ENCODE measurements at places on chromosomes 5 and 9.

- no peak for DNase-seq
Observed at GRCh38 chr9:23081377-23081776, 634.8 kb downstream of the DMRTA1 start.

GRCh38 chr9:34331196-34331595 lies 1.8 kb downstream of the NUDT2 start:
- no peak for DNase-seq

DNA sequence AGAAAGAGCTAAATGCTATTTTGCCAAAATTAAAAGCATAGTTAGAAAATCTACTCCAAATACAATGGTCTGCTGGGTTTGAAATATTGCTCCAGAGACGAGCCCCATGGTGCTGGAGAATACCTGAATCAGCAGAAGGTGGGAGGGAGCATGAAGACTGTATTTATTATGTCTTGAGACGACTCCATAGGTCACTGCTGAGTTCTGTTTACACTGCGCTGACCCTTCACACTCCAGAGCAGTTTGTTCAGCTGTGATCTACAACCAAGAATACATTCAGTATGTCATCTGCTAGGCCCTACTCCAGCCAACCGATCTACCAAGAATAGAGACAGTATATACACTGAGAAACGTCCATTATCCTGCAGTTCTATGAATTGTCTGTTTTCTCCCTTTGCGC lies 150.5 kb downstream of the TLE1 start:
- no peak for DNase-seq

DNA sequence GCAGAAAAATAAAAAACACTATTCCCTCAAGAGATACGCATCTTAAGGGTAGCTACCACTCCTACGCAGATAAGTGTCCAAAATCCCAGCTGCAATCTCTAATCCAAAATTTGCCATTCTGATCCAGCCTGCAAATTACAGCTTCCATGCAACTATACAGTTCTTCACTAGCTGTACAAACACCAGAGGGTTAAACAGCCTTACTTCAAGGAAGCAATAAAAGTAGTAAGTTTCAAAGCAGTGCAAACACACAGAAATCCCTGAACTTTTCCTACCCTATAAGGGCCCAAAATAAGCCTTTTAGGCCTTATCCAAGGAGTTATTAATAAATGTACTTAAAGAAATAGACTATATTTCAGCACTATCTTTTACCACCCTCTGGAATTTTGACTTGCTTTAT lies 39.5 kb downstream of the PWWP2A start:
- no peak for DNase-seq

DNA sequence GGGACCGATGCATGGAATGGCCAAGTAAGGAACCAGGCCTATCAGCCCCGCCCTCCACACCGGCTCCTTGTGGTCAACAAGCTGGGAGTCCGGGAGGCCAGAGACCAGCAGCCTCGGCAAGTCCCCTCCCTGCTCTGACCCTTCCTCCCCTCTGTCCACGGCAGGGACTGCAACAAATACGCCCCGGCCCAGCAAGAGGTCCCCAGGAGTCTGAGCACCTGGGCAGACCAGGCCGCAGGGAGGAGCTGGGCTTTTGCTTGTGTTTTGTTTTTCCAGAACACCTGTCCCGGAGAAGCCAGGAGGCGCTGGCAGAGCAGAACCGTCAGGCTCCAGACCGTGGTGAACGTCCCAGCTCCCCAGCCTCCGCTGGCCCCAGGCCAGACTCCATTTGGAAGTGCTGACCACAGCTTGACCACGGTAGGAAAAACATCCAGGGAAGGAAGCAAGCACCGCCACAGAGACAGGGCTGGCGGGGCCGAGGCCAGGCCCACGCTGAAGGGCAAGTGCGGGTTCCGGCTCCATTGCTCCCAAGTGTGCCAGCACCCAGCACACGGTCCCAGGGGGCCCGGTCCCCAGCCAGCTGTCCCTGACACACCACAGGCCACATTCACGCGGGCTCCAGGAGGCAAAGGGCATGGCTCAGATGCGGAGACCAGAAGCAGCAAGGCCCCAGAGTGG lies 56.7 kb downstream of the VAV2 start:
- DNase-seq, result peak; percentile 55

DNA sequence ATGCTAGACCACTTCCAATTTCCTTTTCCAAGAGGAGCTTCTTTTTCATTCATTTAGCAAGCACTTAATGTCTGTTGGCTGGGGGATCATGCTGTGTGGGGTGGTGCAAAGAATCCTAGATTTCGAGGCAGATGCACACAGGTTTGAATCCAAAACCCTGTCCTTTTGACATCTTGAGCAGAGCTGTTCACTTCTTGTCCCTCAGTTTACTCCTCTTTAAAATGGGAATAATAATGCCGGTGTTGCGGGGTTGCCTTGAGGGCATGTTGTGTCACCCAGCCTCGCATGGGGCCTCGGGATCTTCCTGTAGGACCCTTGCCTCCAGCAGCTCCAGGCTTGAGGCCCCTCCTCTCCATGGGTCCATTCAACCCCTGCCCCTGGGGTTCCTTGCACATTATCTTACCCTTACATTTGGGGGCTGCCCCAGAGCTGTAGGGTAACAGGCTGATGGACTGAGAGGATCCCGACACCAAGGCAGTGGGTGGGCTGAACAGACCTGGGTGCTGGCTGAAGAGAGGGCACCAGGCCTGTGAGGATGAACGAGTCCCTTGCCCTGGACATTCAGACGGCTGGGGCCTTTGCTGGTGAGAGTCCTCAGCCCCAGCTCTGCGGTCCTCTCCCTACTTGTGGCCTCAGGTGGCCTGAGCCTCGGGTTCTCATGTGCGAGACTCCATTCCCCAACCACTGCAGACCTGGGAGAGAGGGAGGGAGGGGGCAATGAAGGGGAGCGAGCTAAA lies 145.8 kb downstream of the BARX1 start:
- no peak for DNase-seq

- DNase-seq, result peak; percentile 76
Observed at GRCh38 chr5:56534102-56534829, 281.1 kb upstream of the MAP3K1 start.

DNA sequence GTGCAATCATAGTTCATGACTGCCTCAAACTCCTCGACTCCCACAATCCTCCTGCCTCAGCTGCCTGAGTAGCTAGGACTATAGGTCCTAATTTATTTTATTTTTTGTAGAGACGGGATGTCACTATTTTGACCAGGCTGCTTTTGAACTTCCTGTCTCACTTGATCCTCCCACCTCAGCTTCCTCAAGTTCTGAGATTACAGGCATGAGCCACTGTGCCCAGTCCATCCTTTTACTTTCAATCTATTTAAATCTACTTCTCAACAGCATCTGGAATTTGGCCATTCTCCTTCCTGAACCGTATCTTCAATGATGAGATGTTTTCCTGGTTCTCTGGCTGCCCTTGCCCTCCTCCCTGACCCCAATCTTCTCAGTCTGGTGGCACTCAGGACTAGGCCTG lies 12.2 kb upstream of the GRIN1 start:
- DNase-seq, result no peak

GRCh38 chr9:129021091-129021490 lies 7.0 kb downstream of the SH3GLB2 start:
- no peak for DNase-seq

DNA sequence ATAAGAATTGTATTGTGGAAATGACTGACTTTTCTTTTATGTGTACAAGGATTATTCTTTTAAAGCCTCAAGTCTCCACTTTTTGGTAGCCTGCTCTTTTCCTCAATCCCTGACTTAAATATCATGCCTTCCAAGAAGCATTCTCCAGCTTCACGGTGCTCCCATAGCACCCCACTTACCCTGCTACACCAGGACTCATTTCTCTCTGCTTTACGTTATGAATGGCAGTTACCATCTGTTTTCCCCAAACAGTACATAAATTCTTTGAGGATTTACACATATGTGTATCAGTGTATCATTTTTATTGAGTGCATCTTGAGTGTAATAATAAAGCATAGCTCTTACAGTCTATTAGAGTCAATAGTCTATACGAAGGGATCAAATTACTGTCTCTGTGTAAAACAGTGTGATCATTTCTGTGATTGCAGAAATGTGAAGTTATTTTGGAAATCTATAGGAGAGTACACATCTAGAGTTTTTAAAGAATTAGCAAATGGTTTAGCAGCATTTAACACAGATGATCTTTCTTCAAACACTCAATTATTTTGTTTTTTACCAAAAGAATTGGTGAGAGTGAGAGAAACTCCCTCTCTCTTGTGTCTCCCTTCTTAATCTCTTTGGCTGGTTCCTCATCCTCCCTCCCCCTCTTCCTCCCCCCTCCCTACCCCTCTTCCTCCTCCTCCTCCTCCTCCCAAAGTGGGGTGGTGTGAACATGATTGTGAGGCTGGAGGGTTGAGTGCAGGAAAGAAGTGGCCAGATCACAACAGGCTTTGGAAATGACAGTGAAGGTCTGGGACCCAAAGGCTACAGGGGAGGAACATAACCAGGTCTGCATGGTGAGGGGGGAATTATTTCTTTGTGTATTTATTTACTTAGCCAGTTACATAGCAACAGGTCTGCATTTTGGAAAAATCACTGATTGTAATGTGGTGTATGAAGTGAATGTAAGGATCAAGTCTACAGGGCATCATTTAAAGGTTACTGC lies 27.6 kb upstream of the ECM2 start:
- DNase-seq, result no peak

- DNase-seq, result no peak
Observed at GRCh38 chr9:105141146-105141975, 103.1 kb upstream of the SLC44A1 start.

DNA sequence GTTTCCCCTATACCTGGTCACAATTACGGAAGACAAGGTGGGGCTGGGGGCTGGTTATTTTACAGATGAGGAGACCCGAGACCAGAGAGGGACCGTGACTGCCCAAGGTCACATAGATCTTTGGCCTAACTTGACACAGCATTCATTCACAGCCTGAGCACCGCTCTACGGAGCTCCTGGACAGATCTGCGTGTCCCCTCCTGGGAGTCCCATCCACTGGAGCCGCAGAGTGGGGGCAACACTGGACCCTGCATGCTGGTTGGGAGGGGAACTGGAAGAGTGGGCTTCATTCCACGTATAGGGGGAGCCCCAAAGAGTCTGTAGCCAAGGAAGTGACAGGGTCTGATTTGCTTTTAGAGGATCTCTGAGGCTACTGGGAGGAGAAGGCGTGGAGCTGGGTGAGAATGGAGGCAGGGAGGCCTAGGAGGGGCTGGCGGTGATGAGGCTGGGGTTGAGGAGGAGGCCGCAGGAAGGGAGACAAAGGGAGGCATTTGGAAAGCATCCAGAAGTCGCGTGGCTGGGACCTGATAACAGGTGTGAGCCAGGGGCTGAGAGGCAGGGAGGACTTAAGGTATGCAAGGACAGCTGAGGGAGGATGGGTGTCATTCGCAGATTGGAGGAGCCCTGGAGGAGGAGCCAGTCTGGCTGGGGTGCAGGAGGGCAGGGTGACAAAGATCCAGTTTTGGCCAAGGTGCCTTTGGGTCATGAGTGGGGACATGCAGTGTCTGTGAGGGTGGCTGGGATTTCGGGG lies 64.3 kb upstream of the IER5L start:
- DNase-seq, result no peak

GRCh38 chr5:87705876-87706275 lies 293.1 kb upstream of the CCNH start:
- no peak for DNase-seq

DNA sequence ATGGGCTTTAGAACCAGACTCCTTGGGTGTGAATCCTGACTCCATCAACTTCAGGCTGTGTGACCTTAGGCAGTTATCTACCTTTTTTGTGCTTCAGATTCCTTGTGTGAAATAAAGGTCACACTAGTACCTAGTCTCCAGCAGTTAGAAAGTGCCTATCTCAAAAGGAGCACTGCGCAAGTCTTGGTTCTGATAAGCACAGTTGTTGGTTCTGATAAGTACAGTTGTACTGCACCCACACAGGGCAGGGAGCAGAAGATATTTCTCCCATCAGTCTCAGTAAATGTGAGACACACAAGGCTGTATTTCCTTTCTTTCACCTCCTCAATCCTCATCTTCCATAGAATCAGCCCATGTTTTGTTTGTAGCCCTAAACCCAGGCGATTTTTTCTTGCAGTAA lies 116.6 kb upstream of the DPYSL3 start:
- DNase-seq, result no peak

GRCh38 chr9:33180526-33181184 lies 13.5 kb upstream of the B4GALT1 start:
- peak; percentile 89 for DNase-seq

GRCh38 chr5:2519153-2519552 lies 232.3 kb downstream of the IRX2 start:
- DNase-seq, result no peak

DNA sequence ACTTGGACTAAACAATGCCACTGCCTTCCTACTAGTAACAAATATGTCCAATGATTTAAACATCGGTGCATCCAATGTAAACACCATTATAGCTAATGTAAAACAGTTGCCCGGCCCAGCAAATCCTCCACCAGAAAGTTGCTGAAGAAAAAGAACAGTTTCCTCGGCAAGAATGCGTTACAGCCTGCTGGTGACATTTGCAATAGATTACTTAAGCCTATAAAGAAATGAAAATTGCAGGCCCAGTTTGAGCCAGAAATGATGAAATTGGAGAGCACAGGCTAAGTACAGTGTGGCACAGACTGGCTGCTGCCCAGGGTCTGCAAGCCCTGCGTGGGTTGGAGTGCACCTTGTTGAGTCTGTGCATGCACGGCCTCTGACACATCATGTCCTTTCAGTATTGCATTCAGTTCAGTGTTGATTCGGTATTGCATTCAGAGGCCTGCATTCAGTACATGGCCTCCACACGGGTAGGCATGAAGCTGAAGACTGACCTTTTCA lies 406.0 kb upstream of the KLF4 start:
- DNase-seq, result no peak

GRCh38 chr5:104247260-104247659 lies 684.7 kb upstream of the NUDT12 start:
- DNase-seq, result no peak

GRCh38 chr5:98424681-98425450 lies 348.6 kb upstream of the RGMB start:
- DNase-seq, result no peak

DNA sequence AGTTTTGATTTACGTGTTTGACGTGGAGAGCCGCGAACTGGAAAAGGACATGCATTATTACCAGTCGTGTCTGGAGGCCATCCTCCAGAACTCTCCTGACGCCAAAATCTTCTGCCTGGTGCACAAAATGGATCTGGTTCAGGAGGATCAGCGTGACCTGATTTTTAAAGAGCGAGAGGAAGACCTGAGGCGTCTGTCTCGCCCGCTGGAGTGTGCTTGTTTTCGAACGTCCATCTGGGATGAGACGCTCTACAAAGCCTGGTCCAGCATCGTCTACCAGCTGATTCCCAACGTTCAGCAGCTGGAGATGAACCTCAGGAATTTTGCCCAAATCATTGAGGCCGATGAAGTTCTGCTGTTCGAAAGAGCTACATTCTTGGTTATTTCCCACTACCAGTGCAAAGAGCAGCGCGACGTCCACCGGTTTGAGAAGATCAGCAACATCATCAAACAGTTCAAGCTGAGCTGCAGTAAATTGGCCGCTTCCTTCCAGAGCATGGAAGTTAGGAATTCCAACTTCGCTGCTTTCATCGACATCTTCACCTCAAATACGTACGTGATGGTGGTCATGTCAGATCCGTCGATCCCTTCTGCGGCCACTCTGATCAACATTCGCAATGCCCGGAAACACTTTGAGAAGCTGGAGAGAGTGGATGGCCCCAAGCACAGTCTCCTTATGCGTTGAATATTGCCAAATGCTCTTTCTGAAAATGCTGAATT lies 850 bp downstream of the RRAGA start:
- DNase-seq, result peak; percentile 40
